GM04503 (cell line): ENCODE measurements at places on chromosomes 1 and 21.
A peak's percentile ranks its signal among the peaks of the same experiment; 100 is the strongest.

DNA sequence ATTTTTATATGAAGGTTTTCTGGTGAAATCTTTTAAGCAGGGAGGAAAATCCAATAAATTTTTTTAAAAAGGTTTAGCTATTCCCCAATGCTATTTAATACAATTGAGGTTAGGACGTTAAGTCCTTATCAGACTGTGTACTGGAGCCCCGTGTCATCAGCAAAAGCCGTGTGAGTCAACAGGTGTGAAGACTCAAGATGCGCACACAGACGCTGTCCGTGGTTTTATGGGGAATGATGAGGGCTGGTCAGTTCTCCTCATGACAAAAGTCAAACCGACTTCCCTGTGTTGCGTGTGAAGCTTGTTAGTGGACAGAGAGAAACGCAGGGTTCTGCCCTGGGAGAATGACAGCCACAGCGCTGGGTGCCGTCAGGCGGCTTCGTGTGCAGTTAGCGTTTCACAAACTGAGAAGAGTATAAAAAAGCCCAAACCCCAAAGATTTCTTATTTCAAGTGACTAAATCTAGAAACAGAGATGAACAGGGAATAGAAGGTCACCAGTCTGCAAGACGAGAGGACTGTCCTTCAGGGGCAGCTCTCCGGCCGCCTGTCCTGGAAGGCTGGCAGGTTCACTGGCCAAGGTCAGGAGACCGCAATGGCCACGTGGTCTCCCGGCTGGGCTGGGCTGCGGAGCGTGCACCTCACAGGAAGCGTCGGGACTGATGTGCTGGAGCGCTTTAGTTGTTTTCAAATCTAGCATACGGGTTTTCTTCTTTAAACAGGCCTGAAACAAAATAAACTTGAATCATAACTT, 22.4 kb downstream of the PTTG1IP start:
- no peak for DNase-seq

GRCh38 chr1:212544110-212544509, 64.5 kb upstream of the ATF3 start:
- DNase-seq, result no peak

DNA sequence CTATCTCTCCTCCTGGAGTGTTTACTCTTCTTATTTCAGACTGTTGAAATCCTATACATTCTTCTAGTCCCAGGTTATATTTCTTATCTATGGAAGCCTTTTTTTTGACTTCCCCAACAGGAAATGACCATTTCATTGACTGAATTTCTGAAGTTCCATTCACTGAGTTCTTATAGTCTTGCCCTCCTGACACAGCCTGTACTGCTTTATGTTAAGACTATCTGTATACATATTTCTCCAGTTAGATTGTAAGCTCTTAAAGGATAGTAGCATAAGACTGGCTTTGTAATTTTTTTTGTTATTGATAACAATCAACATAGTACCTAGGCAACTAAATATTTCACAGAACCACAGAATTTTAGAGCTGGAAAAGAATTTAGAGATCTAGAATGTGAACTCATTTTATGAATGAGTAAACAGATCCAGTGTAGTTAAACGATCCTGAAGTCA, 14.9 kb upstream of the MACF1 start:
- peak; percentile 64 for DNase-seq

- no peak for DNase-seq
Observed at GRCh38 chr1:14440731-14441130, 157.8 kb upstream of the KAZN start.

DNA sequence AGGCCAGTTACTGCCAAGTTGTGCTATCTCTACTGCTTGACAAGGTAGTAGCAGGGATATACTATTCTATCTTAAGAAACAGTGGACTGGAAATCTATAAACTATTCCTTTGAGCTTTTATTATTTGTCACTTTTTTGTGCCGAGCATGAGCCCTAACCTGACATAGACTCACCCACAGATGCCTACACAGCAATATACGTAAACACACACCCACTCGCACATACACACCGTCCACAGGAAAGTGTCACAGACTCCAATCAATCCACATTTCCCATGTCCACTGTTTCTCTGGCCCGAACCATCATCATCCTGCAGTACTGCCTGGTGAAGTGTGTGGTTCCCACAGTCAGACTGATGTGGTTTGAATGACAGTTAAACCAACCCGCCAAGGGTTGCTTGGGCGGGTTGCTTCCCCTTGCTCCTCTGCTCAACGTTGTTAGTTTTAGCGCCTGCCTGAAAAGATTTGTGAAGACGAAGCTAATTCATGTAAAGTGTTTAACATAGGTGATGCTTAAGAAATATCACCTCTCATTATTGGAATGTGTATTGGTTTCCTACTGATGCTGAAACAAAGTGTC, 47.2 kb downstream of the ADAMTS1 start:
- no peak for DNase-seq

DNA sequence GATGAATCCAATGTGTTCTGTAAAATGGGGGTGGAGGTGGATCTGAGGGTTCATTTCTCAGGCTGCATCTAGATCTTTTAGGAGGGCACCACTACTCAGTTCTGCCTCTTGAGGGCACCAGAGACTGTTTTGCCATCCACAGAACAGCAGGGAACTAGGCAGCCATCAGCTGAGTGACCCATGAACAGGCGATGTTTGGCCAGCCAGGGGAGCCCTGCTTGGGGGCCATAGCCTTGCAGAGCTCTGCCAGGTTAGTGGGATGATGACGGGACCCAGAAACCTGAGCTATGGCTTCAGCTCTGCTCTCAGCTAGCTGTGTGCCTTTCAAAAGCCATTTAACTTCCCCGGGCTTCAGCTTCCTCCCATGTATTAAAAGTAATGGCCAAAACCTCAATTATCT, 13.4 kb upstream of the NOS1AP start:
- no peak for DNase-seq

DNA sequence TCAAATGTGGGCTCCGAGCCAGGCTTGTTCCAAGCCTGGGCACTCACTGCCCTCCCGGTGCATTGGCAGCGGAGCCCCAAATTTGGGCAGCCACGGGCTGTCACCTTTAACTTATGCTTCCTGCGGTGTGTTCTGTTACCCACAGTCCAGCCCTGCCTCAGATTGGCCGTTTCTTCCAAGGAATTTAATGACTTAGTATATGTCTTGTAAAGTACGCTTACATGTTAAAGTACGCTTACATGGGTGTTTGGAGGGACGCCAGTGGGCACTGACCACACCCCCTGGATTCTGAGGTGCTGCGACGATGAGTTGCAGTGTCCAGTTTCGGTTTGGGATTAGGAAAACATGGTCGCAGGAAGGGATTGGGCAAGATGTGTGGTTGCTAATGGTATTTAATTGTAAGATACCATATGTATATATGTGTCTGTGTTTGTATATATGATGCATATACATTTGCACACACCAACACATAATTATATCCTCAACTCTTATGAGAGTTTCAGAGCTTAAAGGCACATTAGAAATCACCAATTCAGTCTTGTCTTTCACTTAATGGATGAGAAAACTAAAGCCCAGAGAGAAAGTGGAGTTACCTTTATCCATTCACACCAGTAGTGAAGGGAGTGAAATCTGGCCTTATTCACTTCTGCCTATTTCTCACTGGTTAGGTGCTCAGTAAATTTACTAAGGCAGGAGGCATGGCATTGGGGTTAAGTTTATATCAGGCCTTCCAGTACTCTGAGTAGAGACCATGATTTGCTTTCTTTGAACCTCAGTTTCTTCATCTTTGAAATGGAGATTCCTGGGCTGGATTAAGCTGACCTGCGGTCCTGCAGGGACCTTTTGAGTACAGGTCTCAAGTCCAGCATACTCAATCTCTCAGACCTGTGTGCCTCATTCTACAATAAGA, 1.0 kb downstream of the SMYD2 start:
- DNase-seq, result no peak

DNA sequence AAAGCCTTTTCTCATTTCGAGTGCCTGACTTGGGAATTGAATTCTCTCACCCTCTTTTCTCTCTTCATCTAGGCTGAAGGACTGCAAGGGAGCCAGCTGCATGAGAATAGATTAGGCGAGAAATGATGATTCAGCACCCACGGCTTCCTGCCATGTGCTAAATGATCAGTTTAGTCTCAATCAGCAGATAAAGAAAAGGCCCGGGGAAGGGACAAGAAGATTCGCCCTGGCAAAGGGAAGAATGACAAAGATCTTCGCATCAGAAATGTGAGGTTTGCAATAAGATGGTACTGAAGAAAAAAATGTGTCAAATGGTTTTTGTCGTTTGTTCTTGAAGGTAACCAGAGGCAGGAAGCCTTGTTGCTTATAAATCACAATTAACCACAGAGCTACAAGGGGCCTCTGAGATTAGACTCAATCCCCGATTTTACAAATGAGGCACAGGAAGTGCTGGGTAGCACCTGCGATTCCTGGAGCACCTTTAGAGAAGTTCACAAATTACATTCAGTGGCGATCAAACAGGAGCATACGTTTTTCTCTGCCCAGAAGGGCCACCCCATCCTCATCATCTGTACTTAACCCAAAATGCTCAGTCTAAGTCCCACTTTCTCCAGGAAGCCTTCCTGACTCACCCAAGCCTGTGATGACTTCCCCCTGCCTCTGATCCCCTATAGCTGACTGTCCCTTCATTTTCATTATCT, 183.4 kb downstream of the ZNF281 start:
- DNase-seq, result no peak

DNA sequence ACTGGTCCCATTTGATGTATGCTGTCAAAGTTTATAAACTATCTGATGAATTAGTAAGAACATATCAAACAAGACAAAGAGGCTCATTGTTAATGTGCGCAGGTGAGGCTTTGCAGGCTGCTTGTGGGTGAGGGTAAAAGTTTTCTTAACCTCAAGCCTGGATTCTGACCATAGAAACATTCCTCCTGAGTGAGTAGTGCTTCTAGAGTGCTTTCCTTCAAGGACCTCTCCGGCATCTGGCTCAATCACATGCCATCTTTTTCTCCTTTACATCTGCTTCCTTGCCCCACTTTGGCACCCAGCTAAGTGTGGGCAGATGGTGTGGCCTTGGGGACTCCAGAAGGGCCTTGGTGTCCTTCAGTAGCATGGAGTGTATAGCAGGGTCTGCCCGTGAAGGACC, 104.0 kb downstream of the ROR1 start:
- DNase-seq, result no peak

DNA sequence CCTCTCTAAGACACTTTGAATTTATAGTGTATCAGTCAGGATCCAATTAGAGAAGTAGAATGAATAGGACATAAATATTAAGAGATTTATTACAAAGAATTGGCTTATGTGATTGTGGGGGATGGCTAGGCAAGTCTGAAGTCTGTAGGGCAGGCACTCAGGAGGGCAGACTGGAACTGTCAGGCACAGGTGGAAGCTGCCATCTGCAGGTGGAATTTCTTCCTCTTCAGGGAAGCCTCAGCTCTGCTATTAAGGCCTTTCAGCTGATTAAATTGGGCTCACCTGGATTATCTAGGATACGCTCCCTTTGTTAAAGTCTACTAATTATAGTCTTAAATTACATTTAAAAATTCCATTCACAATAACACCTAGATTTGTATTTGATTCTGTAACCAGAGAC, 92.0 kb upstream of the HAO2 start:
- DNase-seq, result no peak

GRCh38 chr1:116475850-116476218, 95.0 kb downstream of the CD58 start:
- no peak for DNase-seq

DNA sequence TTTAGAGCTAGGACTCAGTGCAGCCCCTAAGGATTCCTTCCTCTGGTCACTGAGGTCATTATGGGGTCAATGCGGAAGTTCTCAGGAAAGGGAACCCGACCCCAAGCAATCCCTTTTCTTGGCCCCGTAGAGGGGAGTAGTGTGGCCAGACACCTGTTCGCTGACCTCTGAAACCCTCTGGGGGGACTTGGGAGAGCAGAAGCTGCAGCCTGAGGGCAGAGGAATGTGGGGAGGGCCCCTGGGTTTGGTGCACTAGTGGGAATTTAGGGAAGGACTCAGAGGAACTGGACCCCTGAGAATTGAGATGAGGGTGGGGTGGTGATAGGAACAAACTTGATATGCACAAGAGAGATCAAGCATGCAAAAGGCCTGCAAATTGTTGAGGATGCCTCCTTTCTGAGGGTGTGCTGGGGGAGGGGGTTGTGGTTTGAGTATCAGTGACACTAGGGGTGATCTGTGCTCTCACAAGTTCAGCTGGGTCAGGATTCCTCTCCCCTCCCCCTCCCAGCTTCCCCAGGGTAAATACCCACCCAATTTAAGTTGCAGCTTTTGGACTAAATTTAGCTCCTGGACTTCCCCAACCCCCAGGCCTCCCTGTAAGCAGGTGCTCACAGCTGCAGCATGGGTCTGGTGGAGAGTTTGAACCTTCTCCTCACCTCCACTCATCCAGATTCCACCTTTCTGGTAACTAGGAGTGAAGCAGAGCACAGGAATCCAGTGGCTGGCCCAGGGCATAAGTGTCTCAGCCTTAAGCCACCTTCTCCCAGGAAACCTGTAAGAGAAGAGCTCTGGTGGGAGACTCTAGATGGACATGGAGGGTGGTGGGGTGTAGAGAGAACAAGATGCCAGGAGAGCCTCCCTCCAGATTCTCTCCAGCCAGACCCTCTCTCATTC, 13.5 kb downstream of the ADAMTSL4 start:
- DNase-seq, result no peak

GRCh38 chr1:15524021-15524282, at the start of gene CASP9:
Gene CASP9, minus strand, starts transcription at chr1:15524215. Its CDS starts 15 bp downstream, at chr1:15524200.
- no peak for DNase-seq

- no peak for DNase-seq
Observed at GRCh38 chr1:29811727-29812407, 575.5 kb downstream of the PTPRU start.

- DNase-seq, result no peak
Observed at GRCh38 chr1:176315519-176316220, 108.6 kb upstream of the COP1 start.

GRCh38 chr21:44739316-44739715, 27.9 kb upstream of the TSPEAR start:
- no peak for DNase-seq

DNA sequence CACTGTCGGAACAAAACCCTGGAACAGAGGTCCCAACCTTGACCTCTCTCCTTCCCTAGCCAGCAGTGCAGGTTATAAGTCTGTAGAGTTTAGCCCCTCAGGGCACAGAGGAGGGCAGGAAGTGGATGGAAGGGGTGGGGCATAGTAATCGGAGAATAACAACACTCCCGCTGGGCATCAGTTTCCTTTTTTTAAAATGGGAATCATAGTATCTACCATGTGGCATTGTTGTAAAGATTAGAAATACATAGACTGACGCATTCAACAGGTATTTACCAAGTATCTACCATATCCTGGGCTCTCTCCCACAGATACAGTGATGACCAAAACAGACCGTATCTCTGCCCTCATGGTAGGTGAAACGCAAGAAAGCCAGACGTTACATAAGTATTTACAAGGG, 24.9 kb upstream of the ATF3 start:
- DNase-seq, result no peak

GRCh38 chr1:77407738-77408375, 126.0 kb downstream of the AK5 start:
- DNase-seq, result peak; percentile 65

- DNase-seq, result no peak
Observed at GRCh38 chr1:236213534-236213933, 68.2 kb downstream of the ERO1B start.
